Activated CD4-positive, alpha-beta T cell treated with anti-CD3 and anti-CD28 coated beads for 36 hours (primary cell): ENCODE measurements at places on chromosomes 2 and 18. TPM values are rescaled to one million over a fixed set of nuclear protein-coding genes. Genes with fewer than 3 reads are reported as not detected.

DNA sequence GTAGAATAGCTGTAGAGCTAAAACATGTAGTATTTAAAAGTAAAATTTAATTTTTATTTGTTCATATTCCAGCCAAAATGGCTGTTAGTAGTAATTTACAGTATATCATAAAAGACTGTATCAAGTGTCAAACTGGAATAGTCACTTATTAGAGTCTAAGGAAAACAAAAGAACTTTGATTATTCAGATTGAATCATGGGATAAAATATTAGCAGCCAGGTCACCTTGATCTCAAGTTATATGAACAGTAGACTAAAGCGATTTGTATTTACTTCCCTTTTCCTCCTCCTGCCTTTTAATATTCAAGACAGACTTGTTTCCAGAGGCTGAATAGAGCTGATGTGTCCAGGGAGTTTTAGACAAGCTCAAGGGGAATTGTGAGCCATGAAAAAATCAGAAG is 54.4 kb downstream of the PMAIP1 start:
- H3K27me3 ChIP-seq = peaks cover 5% of the 10 kb centered on the region
- H3K36me3 ChIP-seq = no peaks in the 10 kb centered on the region
- no peak for DNase-seq

- no peaks in the 10 kb centered on the region for H3K27me3 ChIP-seq
- no peak for DNase-seq
- H3K27ac ChIP-seq = no peak overlapping the region
- H3K4me3 ChIP-seq = no peak overlapping the region
- no peaks in the 10 kb centered on the region for H3K4me1 ChIP-seq
These were observed 219.9 kb downstream of the MBD5 start for GRCh38 chr2:148240838-148241237.

The C1QL2 gene
- not detected for total RNA-seq

- no peaks in the 10 kb centered on the region for H3K36me3 ChIP-seq
- DNase-seq = no peak
These were observed 113.5 kb upstream of the CHRNA1 start for GRCh38 chr2:174877751-174878150.

The FOXI3 gene
- not detected for total RNA-seq

- DNase-seq = no peak
- H3K27me3 ChIP-seq = peaks cover 2% of the 10 kb centered on the region
These were observed 5.3 kb downstream of the CERS6 start for GRCh38 chr2:168461178-168461941.

The TUBA3D gene
- not detected for total RNA-seq

GRCh38 chr2:176844461-176844860 is 368.1 kb upstream of the HNRNPA3 start:
- H3K36me3 ChIP-seq = no peaks in the 10 kb centered on the region
- no peak overlapping the region for H3K27ac ChIP-seq
- no peaks in the 10 kb centered on the region for H3K27me3 ChIP-seq
- no peak for DNase-seq

The PSTPIP2 gene
- total RNA-seq = 15.3 TPM

GRCh38 chr2:65228263-65228750 is 676 bp downstream of the ACTR2 start:
- H3K27ac ChIP-seq = peak overlapping the region; percentile 98
- peaks cover 34% of the 10 kb centered on the region for H3K4me1 ChIP-seq
- peak overlapping the region; percentile 95 for H3K4me3 ChIP-seq
- H3K36me3 ChIP-seq = peaks cover 30% of the 10 kb centered on the region
- H3K27me3 ChIP-seq = no peaks in the 10 kb centered on the region
- DNase-seq = no peak

DNA sequence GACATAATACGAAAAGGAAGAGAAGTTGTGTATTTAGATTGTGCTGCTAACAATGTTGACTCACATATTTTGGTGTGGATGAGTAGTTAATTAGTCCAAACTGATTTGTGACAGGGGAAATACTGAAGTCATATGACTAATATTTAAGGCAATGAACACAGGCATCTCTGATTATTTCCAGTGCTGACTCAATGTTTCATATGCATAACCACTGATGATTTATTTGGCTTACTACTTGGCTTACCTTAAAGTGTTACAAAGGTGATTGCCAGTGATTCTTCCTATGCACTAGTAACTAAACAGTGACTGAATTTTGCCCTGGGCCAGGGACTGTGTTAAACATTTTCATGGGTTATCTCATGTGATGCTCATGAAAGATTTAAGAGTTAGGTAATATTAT is 722.6 kb downstream of the METTL4 start:
- no peaks in the 10 kb centered on the region for H3K4me1 ChIP-seq
- H3K36me3 ChIP-seq = no peaks in the 10 kb centered on the region
- no peak overlapping the region for H3K4me3 ChIP-seq
- H3K27me3 ChIP-seq = peaks cover 4% of the 10 kb centered on the region
- no peak overlapping the region for H3K27ac ChIP-seq
- no peak for DNase-seq

The FEV gene
- not detected for total RNA-seq

GRCh38 chr2:205734436-205735037 is 52.2 kb downstream of the NRP2 start:
- H3K4me1 ChIP-seq = no peaks in the 10 kb centered on the region
- no peak overlapping the region for H3K4me3 ChIP-seq
- H3K27ac ChIP-seq = no peak overlapping the region

GRCh38 chr2:177279847-177280246 is 15.3 kb upstream of the NFE2L2 start:
- H3K4me1 ChIP-seq = no peaks in the 10 kb centered on the region
- no peaks in the 10 kb centered on the region for H3K36me3 ChIP-seq
- no peak for DNase-seq
- no peak overlapping the region for H3K4me3 ChIP-seq

GRCh38 chr2:177501186-177501585 is 108.6 kb downstream of the AGPS start:
- H3K27ac ChIP-seq = no peak overlapping the region
- H3K4me3 ChIP-seq = no peak overlapping the region
- peaks cover 6% of the 10 kb centered on the region for H3K4me1 ChIP-seq
- no peak for DNase-seq

DNA sequence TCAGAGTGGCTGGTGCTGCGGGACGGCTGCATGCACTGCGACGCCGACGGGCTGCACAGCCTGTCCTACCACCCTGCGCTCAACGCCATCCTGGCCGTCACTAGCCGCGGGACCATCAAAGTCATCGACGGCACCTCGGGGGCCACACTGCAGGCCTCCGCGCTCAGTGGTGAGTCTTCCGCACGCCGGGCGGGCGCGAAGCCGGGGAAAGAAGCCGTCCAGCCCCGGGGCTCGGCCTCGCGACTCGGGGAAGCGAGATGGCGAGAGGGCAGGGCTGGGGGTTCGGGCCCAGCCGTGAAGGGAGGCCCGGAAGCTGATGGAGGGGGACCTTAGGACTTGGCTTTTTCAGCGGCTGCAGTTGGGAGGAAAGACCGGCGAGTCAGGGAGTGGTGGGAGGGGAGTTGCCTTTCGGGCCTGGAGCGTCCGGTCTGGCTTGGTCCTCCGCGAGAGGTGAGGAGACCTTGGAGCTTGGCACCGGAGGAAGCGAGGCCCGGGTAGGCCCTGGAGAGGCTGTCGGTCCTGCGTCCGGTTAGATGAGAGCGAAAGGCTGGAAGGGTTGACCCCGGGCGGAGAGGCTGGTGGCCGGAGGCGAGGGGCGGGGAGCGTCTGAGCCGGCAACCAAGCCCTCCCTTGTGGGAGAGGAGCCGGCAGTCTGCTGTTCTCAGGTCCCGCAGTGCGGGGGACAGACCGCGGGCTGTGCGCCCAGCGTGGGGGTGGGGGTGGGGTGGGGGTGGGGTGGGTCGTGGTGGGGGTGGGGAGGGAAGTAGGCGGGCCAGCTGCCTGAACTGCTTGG is 691 bp downstream of the BIRC6 start:
- no peaks in the 10 kb centered on the region for H3K27me3 ChIP-seq
- peak; percentile 56 for DNase-seq
- peak overlapping the region; percentile 93 for H3K27ac ChIP-seq
- H3K4me3 ChIP-seq = peak overlapping the region; percentile 78
- H3K4me1 ChIP-seq = peaks cover 37% of the 10 kb centered on the region

The IL1R1 gene
- total RNA-seq = 21.8 TPM

The MIB1 gene
- total RNA-seq = 33.6 TPM

The ACADL gene
- total RNA-seq = not detected

- no peak overlapping the region for H3K4me3 ChIP-seq
- H3K27ac ChIP-seq = no peak overlapping the region
- DNase-seq = peak; percentile 56
- peaks cover 52% of the 10 kb centered on the region for H3K4me1 ChIP-seq
- peaks cover 3% of the 10 kb centered on the region for H3K36me3 ChIP-seq
- peaks cover 6% of the 10 kb centered on the region for H3K27me3 ChIP-seq
These were observed 266.5 kb downstream of the NEDD4L start for GRCh38 chr18:58310517-58310916.
